D721Med (cell line): ENCODE measurements at places on chromosomes 6 and 20.

GRCh38 chr6:150541576-150541975 is 58.1 kb upstream of the PLEKHG1 start:
- no peak for DNase-seq

DNA sequence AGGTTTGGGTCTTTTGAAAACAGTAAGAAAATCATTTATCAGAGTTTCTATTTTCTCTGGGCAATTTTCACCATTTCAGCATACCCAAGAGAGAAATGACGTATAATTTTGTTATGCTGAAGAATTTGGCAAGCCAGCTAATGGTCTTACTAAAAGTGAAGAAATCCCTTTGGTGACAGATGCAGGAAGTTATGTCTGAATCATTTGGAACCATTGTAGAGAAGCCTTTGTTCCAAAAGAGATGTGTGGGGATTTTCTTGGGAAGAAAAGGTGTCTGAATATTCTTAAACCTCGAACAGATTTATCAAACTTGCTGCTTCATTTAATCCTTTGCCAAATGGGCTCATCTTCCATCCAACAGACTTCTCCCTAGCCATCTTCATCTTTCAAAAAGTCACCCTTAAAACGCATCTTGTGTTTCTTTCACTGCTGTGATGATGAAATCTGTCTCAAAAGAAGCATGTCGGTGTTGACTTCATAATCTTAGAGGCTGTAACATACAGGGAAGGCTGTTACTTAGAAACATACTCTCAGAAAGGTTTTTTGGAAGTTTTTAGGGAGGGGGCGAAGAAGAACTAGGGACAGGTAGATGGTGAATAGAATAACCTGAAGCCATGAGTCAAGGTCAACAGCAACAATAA is 39.5 kb downstream of the CITED2 start:
- DNase-seq = no peak

- no peak for DNase-seq
These were observed 154.8 kb upstream of the RAB32 start for GRCh38 chr6:146388736-146389364.

GRCh38 chr6:169008641-169009257 is 244.9 kb downstream of the THBS2 start:
- DNase-seq = no peak

DNA sequence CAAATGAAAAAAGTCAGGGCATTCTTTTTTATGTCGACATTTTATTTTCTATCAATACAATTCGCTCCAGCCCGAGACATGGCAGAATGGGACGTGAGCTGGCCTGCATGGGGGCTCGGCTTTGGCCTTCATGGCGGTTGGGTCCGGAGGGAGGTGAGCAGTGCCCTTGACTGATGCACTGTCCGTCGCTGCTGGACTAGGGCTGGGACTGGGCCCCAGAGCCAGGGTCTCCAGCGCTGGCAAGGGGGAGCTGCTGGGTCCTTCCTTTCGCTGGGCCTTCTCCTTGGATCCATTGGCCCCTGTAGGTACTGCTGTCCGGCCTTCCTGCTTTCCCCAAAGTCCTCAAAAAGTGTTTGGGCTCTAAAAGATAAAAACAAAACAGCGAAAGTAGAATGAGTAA is 124.6 kb downstream of the EDN3 start:
- DNase-seq = no peak

DNA sequence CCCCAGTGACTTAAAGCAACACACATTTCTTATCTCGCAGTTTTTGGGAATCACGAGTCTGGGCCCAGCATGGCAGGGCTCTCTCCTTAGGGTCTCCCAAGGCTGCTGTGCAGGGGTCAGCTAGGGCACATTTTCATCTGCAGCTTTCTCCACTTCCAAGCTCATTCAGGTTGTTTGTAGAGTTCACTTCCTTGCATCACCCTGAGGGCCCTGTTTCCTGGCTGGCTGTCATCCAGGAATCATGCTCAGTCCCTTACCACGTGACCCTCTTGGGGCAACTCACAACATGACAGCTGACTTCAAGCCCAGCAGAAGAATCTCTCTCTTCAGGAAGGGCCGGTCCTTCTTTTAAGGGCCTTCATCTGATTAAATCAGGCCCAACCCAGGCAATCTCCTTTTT is 21.3 kb downstream of the SNAP25 start:
- DNase-seq = no peak
